ENCODE measurements at places on chromosomes 4 and X.

GRCh38 chr4:176383273-176384077 lies 63.7 kb downstream of the SPCS3 start:
- no peak for DNase-seq

DNA sequence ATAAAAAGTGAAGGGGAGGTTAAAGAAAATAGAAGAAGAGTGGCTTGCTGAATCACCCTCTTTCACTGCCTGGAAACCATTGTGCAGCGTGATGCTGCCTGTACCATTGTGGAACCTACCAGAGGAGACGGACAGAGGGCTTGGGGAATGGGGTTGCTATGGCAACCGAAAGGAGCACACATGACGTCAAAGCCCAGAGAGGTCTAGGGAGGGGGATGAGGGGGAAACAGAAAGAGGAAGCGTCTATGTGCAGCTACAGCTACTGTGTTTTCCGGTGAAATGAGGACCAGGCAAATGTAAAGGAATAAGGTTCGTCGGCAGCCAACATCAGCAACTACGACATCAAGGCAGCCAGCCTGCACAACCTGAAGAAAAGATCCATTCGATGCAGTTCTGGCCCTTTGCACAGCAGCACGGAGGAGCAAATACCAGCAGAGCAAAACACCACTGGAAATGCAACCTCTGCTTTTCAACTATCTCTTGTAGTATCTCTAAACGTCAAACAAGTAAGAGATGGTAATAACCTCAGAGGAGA lies at the start of gene MAPK10:
TSS of gene MAPK10 (minus strand) at position 110 of the 535 bp plus-strand sequence.
- DNase-seq: peak; percentile 13

- no peak for DNase-seq
These were observed 68.4 kb downstream of the MFAP3L start for GRCh38 chr4:169957785-169958184.

DNA sequence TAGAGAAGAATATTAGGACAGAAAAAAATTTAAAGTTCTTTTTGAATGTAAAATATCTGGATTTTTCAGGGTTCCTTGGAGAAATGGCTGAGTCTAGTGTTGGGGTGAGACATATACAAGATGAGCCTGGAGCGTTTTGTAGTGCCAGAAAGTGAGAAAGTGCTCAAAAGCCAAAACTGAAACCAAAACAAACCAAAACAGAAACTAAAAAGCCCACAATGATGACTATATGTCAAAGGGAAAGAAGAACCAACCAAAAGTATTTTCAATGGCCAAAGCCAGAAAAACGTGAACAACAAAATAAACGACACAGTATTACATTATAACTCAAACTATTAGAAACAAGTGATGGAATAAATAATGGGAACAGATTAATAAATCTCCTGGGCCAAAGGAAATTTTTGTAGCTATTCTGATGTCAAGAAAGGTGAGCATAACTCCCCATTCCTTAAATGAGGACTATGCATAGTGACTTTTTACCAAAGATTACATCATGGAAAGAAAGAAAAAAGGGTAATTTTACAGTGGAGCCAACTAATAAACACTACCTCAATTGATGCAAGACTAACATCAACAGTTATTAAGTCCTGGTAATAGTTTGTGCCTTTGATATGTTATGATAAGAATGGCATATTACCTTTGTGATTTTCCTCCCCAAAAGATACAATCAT lies 1137.6 kb downstream of the C4orf33 start:
- DNase-seq: peak; percentile 44

- no peak for DNase-seq
These were observed 395.6 kb upstream of the DIPK2B start for GRCh38 chrX:45596188-45596808.

GRCh38 chrX:15274946-15275345 lies 5.1 kb upstream of the ASB9 start:
- DNase-seq: no peak

GRCh38 chrX:47212381-47213293 lies 5.8 kb upstream of the CDK16 start:
- no peak for DNase-seq

DNA sequence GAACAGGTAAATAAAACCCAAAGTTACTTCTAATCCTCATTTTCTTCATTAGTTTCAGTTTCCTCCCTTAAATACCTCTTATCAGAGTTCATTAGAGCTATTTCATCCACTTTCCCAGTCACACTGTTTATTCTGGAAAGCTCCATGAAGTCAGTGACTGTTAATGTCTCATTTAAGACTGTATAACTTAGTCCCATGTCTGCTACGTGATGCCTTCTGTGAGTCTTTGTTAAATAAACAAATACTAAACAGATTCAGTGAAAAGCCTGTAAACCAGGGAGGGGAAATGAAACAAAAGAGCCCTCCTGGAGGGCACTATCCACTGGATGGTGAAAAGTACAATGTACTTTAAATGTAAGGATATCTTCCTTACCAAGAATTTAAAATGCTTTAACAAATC lies 24.7 kb downstream of the ACE2 start:
- DNase-seq: no peak

GRCh38 chr4:120750152-120750525 lies 172.4 kb downstream of the PRDM5 start:
- DNase-seq: no peak

GRCh38 chrX:72366178-72366577 lies 60.5 kb upstream of the CITED1 start:
- DNase-seq: no peak

- DNase-seq: no peak
These were observed 250.4 kb downstream of the ADAMTS3 start for GRCh38 chr4:72318421-72319170.

DNA sequence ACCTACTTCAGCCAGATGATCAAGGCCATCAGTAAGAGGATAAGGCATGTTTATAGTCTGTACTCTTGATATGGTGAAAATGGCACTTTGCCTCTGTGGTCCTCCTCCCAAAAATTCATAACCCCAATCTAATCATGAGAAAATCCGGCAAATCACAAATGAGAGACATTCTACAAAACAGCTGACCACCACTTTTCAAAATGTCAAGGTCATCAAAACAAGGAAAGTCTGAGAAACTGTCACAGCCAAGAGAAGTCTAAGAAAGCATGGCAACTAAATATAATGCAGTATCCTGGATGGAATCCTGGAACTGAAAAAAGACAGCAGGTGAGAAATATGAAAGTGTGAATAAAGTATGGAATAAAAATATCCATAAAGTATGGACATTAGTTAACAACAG lies 226.6 kb upstream of the INTU start:
- no peak for DNase-seq

GRCh38 chrX:17535229-17535628 lies 160.2 kb downstream of the NHS start:
- DNase-seq: peak; percentile 43

- DNase-seq: no peak
These were observed 2747.1 kb downstream of the PCDH7 start for GRCh38 chr4:33467291-33467690.

DNA sequence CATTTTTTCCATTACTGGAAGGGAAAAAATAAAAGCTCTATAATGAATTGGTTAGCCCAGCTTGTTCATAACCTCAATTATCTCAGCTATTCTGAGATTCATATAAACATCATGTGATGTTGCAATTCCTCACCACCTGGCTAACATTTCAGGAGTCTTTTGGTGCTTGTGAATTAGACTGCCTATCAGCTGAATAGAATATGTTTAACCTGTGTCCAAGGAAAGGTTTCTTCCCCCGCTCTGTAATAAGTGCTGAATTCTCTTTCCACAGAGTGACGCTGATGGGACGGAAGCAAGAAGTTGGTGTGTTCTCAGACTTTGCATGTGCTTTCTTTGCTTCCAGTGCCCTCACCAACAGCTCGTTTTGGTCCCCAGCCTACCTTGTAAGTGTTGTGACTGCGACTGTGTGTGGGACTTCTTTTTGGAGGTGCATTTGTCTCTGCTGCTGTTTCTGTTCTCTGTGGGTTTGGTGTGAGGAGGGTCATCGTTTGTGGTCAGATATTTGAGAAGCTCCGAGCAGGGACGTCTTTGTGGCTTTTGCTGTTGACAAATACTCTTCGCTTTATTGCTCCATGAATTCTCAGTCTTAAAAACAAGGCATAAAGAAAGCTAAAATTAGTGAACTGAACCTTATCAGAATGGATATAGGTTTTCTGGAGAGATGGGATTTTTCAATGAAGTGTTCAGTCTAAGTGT lies 61.7 kb downstream of the PPARGC1A start:
- no peak for DNase-seq

DNA sequence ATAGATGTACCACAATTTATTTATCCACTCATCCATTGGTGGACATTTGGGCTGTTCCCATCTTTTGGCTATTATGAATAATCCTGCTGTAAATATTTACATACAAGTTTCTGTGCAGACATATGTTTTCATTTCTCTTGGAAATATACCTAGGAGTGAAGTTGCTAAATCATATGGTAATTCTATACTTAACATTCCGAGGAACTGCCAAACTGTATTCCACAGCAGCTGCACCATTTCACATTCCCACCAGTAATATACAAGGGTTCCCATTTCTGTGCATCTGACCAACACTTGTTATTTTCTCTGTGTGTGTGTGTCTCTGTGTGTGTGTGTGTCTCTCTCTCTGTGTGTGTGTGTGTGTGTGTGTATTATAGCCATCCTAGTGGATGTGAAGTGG lies 15.4 kb upstream of the DOCK11 start:
- no peak for DNase-seq

DNA sequence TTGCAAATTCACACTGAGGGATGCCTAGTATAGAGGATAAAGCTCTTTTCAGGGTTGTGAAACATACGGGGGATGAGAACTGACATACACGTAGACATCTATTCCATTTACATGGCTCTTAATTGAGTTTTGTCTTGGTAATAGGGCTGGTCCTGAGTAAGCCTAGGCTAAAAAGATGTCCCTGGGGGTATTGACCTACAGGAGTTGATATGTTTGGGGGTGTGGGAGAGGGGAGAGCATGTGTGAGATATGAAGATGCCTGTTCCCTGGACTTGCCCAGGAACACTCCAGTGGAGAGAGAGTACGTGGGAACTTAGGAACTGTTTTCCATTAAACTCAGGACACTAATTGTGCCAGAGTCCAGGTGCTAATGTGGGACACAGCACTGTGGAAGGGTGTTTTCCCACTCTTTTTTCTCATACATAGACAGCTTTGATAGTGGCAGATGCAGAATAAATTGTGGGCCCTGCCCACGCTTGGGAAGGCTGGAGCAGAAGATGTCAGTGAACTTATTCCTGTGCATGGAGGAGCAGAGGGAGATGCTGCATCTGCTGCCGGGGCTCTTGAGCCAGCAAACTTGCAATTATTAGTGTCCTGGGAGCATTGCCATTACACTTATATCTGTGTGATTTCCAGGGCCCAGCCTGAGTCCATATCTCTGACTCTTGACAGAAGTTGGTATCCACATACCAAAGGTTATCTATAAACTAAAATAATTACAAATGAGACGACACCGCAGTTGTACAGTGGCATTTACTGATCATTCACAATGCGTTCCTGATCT lies 20.7 kb downstream of the SYNPO2 start:
- DNase-seq: no peak

GRCh38 chrX:55907968-55908607 lies 190.5 kb downstream of the RRAGB start:
- peak; percentile 71 for DNase-seq

DNA sequence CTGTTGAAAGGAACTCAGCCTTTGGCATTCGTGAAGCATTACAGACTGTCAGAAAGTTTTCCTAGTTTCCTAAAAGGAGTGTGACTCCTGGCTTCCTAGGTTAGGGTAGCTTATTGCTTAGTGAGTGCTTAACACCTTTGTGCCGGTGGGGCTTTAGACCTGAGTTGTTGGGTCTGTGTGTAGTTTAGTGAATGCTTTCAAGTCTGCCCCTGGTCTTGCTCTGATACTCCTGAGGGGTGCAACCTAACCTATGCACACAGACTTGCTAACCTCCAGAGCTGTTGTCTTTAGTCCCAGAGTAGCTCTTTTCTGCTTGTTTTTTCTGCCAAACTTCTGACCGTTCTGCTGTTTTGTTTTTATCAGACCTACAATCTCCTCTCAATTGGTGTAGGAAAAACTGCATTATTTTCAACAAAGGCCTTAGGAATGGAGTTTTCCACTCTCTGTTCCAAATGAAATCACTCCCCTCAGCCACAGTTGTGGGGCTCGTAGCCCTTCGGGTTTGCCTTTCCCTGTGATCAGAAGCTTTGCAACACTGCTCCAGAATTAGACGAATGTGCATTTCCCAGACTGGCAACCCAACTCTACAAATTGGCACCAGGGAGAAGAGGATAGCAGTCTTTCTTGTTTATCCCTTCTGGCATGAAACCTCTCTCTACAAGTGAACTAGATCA lies 1399.1 kb upstream of the PCDH7 start:
- DNase-seq: no peak

DNA sequence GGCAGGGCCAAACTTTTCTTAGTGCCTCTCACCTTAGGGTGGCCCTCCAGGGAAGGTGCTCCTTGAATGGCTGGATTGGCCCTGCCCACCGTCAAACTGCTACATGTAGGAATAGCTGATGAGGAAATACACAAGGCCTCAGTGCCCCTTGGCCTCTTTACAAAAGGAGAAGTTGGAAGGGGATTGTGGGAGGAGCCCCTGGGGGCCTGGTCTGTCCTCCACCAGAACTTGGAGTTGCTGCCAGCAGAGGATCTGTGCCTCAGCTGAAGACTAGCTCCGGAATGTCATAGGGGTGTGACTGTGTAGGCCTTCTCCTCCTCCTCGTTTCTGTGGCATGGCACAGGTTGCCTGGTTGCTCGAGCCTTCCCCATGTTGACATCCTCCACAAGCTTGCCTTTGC lies 142.7 kb downstream of the AMMECR1 start:
- no peak for DNase-seq

DNA sequence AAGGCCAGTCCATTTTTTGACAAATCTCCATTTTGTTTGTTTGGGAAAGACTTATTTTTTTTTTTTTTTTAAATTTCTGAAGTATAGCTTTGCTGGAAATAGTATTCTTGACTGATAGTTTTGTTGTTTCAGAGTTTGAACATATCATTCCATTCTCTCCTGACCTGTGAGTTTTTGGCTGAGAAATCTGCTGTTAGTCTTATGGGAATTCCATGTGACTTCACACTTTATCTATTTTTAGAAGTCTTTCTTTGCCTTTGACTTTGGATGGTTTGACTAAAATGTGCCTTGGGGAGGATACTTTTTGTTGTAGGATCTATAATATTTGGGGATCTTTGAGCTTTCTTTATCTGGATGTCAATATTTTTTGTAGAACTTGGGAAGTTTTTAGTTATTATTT lies 10.7 kb upstream of the ADAM29 start:
- no peak for DNase-seq

Data from T-helper 2 cell (primary cell).